ENCODE measurements at places on chromosomes 2 and 18.

GRCh38 chr2:85181134-85181631 is 48.0 kb downstream of the TCF7L1 start:
- no peak for DNase-seq

- DNase-seq, result no peak
These were observed 267.6 kb upstream of the MGAT5 start for GRCh38 chr2:133986081-133986837.

DNA sequence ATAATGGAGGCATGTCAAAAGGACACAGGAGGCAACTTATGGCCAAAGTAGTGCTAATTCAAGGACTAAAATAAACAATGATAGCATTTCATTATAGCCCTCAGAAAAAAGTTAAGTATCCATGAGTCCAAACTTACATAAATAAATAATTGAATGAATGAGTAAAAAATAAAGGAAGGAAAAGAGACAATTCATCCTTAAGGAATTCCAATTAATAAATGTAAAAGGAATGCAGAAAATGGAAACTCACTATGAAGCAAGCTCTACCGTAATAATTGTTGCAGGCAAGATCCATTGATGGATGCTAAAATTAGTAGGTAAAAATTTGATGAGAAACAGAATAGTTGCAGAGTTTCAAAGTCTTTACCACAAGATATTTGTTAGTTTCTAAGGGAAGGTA is 88.2 kb upstream of the RAPGEF4 start:
- DNase-seq, result no peak

DNA sequence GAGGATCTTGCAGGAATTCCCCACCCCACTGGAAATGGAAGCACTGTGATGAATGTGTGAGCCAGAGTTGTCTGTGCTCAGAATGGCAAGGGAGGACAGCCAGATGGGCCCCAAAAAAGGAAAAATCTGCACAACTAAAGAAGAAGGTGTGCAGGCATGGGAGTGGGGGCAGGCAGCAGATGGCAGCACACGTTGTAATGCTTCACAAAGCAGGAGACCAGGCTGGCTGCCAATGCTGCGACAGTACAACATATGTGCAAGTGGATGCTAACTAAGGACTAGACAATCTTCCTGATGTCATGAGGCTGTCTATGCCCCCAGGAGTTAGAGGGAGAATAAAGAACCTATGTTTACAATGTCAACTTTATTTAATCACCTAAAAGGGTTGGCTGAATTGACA is 27.2 kb downstream of the ST6GAL2 start:
- DNase-seq, result no peak

DNA sequence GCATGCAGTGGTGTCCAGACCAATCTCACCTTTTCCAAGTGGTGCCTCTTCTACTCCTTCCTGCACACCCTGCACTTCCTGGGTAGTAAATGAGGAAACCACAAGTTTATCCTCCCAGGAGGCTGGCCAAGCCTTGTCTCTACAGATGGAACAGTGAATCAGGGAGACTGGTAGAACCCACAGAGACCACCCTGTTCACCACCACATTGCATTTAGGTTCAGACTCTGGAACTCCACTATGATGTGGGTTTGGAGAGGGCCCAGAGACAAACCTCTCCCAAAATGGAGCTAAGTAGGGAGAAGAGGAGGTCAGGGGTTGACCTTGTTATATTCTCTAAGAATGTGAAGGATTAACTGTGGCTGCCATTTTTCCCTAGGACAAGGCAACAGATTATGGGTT is 102.8 kb upstream of the FZD7 start:
- DNase-seq, result no peak

DNA sequence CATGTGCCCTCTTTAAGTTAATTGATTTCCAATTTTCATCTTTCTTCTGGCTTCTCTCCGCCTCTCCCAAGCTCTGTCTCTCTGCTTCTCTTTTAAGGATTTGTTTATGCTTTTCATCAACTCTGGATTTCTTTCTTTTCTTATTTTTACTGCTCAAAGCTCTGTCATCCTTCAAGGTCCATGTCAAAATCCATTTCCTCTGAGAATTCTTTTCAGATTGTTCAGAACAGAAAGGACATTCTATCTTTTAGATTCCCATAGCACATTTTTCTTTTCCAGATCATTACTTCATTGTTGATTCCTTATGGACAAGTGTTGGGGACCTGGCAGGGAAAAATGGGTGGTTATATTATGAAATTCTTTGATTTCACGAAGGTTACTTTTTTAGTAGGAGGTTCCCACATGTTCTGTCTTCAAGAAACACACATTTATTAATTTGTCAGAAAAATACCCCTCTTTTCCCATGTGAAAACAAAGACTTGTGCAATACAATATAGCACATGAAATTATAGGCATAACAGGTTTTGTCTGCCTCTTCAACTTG is 12.3 kb downstream of the PMAIP1 start:
- DNase-seq, result no peak

- no peak for DNase-seq
These were observed 2.8 kb upstream of the ZBTB14 start for GRCh38 chr18:5298156-5298852.

DNA sequence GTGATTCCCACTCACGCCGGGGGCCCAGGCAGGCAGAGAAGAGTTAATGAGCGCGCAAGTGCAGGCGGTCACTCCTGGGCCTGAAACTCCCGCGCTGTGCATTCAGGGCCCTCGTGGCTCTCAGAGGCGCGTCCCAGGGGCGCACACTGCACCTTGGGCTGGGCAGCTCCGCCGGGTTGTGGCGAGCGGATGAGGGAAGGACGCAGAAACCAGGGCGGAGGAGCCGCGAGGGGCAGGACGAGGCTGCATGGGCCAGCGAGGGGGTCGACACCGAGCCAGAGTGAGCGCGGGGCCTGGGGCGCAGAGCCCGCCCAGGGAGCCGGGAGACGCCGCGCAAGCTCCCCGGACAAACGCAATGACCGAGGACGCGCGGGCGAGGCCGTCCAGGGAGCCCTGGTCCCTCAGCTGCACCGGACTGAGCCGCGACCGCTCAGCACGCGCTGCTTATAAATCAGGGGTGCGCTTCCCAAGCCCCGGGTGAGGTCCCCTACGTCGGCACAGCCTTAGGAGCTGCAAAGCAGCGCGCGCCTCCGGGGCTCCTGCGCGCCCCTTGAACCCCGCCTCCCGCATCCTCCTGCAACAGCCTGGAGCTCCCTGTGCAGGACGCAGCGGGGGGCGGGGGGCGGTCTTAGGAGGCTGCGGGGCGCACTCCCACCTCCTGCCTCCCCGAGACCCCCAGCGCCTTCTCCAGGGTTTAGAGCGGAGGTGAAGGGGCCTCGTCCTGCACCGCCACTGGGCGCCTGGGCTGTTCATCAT is 180.2 kb upstream of the ALKAL2 start:
- DNase-seq, result no peak

DNA sequence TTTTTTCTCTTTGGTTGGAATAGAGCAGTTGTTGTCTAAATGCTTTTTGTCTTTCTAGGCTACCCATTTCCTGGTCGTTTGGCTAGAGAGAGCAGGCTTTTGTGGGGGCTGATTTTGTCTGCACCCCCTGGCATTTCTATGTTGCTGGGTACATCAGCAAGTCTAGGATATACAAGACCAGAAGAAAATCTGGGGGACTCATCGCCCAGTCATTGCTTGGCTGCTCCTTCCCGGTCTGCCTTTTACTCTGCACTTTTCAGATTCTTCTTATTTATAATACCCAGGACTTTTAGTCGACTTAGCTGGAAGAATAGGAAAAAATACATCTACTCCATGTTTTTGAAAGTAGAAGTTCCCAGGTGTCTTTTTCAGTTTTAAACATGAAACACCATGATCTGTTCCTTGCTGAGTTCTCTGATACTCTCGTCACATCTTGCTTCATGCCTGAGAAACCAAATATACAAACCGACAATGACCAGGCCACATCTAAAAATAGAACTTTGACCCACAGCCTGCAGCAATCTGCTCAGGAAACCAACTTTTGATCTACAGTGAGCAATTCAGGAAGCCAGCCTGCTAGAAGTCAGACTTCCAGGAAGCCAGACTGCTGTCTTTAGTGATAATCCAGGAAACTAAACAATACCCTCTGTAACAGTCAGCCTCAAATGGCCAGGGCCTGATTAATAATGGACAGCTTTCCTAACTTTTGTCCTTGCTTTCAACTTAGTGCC is 163.8 kb upstream of the MEX3C start:
- no peak for DNase-seq

DNA sequence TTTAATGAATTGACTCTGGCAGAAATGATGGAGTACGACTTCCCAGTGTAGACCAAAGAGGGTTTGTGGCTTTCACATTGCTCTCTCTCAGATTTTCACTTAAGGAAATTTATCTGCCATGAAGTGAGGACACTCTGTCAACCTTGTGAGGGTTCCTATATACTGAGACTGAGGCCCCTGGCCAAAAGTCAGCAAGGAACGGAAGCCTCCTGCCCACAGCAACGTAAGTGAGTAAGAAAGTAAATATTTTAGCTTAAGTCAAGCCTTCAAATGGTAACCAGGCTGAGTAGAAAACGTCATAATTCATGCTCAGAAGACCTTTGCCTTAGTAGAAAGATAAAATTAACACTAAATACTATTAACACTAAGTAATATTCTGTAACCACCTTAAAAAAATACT is 1080.5 kb upstream of the ACVR2A start:
- DNase-seq, result no peak

GRCh38 chr2:203037026-203037425 is 22.4 kb downstream of the NBEAL1 start:
- DNase-seq, result no peak
